ENCODE measurements at places on chromosomes 4 and X.

DNA sequence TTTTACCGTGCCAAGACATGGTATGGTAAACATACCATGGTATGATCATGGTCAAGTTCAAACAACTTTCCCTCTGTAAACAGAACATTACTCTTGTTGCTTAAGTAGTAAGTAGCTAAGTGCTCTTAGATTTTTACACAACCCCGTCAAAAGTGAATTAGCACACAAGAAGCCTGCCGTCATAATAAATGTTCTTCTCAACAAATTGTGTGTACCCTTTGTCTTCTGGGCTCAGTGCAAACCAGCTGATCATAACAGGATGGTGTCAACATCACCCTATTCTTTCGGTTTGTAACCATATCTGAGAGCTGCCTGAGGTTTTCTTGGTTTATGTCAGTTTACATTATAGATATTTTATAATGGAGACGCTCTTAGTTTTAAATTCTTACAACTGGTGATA, 28.8 kb downstream of the MSL3 start:
- DNase-seq, result no peak

GRCh38 chr4:132540797-132541196, 608.3 kb upstream of the PCDH10 start:
- no peak for DNase-seq

DNA sequence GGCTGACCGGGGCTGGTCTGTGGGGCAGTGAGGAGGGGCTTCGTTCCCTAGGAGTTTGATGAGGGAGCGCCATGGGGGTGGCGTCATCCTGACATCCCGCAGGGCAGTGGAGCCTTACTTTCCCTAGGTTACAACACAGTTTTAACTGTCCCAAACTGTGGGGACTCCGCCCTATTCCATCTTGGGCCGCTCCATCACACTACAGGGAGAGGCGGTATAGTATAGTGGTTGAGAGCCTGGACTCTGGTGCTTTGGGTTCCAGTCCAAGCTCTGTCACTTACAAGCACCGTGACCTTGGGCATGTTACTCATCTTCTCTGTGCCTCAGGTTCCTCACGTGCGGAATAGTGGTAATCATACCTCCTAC, 44.2 kb downstream of the ZNF185 start:
- no peak for DNase-seq

DNA sequence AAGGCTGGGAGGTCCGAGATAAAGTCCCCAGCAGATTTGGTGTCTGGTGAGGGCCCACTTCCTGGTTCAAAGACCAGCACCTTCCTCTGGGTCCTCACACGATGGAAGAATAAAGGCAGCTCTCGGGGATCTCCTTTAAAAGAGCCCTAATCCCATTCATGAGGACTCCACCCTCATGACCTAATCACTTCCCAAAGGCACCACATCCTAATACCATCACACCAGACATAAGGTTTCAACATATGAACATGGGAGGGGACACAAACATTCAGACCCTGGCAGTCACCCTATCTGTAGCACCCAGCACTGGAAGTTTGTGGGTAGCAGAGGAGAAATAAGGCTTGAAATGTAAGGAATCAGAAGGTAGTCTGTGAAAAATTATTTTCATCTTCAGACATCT, 112.9 kb upstream of the NOCT start:
- no peak for DNase-seq

DNA sequence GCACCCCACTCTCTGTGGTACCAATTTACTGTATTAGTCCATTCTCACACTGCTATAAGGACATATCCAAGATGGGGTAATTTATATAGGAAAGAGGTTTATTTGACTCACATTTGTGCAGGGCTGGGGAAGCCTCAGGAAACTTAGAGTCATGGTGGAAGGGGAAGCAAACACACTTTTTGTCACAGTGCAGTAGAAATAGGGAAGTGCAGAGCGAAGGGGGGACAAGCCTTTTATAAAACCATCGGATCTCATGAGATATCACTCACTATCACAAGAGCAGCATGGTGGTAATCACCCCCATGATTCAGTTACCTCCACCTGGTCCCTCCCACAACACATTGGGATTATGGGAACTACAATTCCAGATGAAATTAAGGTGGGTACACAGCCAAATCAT, 766.9 kb upstream of the PCDH10 start:
- no peak for DNase-seq

DNA sequence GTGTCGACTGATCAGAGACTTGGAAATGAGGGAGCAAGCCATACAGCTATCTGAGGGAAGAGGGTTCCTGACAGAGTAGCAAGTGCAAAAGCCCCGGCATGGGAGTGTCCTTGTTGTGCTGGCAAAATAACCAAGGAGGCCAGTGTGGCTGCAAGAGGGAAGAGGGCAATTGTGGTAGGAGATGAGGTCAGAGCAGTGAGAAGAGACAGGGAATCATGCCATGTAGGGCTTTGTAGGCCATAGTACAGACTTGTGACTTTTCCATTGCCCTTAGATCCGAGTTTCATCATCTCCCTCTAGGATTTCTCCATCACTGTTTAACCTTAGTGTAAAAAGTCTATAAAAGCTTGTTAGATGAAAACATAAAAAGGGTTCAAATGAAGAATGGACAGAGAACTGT, 76.2 kb downstream of the DOCK11 start:
- DNase-seq, result no peak
